Activated CD4-positive, alpha-beta memory T cell treated with anti-CD3 and anti-CD28 coated beads, Interleukin-2, amount 10 ng/mL, durations not matched to agents 7 days and 5 days (primary cell): ENCODE measurements at places on chromosomes 2 and 18.
A peak's percentile ranks its signal among the peaks of the same experiment; 100 is the strongest.

DNA sequence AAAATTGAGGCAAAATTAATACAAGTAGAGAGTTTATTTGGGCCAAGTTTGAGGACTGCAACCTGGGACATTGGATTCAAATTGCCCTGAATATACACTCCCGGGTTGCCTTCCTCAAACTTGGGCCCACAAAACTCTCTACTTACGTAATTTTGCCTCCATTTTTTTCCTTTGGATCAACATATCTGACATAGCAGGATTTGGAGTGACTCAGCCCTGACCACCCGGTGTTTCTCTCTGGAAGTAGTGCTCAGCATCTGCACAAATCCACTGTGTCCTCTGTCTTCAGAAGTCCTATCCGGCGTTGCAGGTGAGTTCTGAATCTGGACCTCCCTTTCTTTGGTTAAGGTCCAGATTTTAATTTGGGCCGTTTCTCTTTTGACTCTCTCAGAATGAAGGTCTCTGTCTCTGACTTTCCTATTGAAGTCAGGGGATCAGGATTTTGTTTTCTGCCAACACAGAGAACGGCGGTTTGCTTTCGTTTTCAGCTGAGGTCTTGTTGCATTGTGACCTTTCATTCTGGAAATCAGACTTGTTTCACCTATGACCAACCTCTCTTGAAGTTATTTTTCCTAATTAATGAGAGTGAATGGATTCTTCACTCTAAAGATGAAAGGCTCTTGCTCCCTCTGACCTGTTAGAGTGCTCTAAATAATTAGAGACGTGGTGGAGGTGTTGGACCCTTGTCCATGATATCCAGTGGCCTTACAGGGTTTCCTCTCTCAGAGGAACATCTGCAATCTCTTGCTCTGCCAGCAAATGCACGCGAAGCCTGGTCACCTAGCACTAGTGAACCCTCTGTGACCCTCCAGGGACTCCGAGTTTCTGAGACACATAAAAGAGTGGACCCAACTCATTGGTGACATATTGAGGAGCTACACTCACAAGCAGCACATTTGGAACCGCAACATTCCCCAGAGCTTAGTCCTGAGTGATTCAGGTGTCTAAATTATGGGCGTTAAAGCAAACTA is 13.6 kb downstream of the TCF23 start:
- DNase-seq: no peak
- H3K27me3 ChIP-seq: peaks cover 5% of the 10 kb centered on the region
- no peak overlapping the region for H3K27ac ChIP-seq
- peak overlapping the region; percentile 27 for H3K4me3 ChIP-seq
- H3K36me3 ChIP-seq: no peaks in the 10 kb centered on the region
- peaks cover 3% of the 10 kb centered on the region for H3K4me1 ChIP-seq

DNA sequence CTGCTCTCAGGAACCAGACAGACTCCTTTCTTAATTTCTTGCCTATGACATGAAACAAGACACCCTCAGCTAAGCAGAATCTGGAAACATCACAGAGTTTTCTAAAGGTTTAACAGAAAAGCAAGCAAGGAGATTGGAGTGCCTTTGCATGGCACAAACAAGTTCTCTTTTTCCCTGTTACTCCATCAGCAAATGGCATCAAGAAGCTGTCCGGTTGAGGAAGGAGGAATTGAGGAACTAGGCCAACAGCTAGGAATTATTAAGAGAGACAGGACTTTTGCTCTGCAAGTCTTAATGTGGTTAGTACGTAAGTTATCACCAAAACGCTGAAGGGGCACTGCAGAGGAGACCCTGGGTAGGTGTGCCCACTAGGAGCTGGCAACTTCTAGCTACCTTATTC is 53.2 kb downstream of the NEB start:
- H3K4me1 ChIP-seq: no peaks in the 10 kb centered on the region
- no peak overlapping the region for H3K27ac ChIP-seq
- DNase-seq: no peak

DNA sequence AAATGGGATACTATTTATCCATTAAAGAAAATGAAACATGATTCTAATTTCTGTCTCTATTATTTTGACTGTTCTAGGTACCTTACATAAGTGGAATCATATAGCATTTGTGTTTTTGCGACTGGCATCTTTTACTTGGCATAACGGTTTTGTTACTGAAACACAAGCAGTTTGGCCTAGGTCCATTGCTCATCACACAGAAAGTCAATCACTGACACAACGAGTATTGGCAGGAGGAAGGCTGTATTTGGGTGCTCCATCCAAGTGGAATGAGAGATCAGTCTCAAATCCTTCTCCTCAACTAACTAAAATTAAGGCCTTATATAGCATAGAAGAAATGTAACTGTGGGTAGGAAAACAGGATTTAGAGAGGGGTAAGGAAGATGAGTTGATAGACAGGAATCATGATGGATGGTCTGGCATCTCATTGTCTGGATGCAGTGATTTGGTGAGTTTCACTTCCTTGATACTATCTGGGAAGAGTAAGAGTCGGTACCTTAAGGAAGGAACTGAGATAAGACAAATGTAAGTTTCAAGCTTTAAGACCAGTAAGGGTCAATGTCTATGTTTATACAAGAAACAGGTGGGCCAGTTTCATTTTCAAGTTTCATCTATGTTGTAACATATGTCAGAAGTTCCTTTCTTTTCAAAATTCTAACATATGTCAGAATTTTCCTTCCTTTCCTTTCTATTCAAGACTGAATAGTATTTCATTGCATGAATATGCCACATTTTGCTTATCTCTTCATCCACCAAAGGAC is 276.9 kb upstream of the RAB6C start:
- H3K27ac ChIP-seq: no peak overlapping the region
- no peak overlapping the region for H3K4me3 ChIP-seq
- no peaks in the 10 kb centered on the region for H3K27me3 ChIP-seq
- DNase-seq: no peak
- no peaks in the 10 kb centered on the region for H3K4me1 ChIP-seq
- no peaks in the 10 kb centered on the region for H3K36me3 ChIP-seq

- peaks cover 16% of the 10 kb centered on the region for H3K4me1 ChIP-seq
- no peak overlapping the region for H3K27ac ChIP-seq
- no peaks in the 10 kb centered on the region for H3K36me3 ChIP-seq
- DNase-seq: no peak
- H3K4me3 ChIP-seq: peak overlapping the region; percentile 30
Observed at GRCh38 chr2:54455131-54455562, 980 bp upstream of the SPTBN1 start.

GRCh38 chr2:131521961-131522781 is 5.5 kb upstream of the CCDC74A start:
- peaks cover 8% of the 10 kb centered on the region for H3K36me3 ChIP-seq
- no peaks in the 10 kb centered on the region for H3K27me3 ChIP-seq
- no peak overlapping the region for H3K27ac ChIP-seq
- no peak for DNase-seq

DNA sequence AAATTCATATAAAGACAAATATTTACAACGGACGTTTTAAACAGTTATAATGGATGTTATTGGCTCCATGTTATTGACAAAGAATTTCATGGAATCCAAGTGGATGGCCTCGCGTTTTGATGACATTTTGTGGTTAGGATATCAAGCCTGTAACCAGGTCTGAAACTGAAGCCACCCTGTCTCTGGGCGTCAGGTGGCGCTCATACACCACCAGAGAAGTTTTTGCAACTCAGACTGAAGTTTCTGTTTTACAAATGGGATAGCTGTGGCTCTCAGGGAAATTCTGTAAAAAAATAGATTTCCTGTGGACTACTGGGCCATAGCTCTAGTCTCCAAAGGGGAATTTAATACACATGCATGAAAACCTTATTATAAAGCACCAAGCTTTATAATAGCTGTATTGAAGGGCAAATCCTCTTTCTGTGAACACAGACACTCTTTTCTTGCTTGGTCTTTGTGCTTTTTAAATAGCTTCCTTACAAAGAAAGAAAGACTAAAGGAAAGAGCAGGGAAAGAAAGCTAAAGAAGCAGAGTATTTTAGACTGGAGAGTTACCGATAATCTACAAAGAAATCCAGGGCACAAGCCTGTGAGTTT is 86.7 kb downstream of the C18orf54 start:
- no peak overlapping the region for H3K4me3 ChIP-seq
- no peaks in the 10 kb centered on the region for H3K36me3 ChIP-seq
- peaks cover 17% of the 10 kb centered on the region for H3K27me3 ChIP-seq
- peak; percentile 46 for DNase-seq
- H3K27ac ChIP-seq: no peak overlapping the region
- no peaks in the 10 kb centered on the region for H3K4me1 ChIP-seq

DNA sequence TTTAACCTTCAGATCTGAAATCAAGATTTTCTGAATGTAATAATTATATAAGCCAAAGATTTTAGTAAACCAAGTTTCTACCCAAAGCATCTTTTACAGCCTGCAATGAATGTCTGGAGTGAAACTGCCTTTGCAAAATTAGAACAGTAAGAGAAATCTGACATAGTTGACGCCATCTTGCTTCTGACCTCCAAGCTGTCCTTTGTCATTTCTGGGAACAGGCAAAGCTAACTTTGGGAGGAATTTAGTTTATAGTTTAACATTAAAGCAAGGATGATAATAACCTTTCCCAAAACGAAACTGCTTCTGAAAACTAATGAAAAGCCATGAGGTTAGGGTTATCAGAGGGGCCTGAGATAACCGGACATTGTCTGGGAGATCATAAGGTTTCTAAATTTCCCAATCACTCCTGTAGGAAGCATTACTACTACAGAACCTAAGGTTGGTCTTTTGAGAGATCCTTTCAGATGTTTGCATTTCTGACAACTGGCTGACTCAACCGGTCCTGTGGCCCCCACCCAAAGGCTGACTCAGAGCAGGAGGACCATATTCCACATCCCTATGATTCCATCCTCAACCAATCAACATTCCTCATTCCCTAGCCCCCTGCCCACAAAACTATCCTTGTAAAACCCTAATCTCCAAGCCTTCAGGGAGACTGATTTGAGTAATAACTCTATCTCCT is 124.5 kb downstream of the TMEM131 start:
- no peak for DNase-seq
- H3K27ac ChIP-seq: peak overlapping the region; percentile 67
- peaks cover 36% of the 10 kb centered on the region for H3K4me1 ChIP-seq
- no peaks in the 10 kb centered on the region for H3K27me3 ChIP-seq
- peaks cover 29% of the 10 kb centered on the region for H3K36me3 ChIP-seq
- no peak overlapping the region for H3K4me3 ChIP-seq

DNA sequence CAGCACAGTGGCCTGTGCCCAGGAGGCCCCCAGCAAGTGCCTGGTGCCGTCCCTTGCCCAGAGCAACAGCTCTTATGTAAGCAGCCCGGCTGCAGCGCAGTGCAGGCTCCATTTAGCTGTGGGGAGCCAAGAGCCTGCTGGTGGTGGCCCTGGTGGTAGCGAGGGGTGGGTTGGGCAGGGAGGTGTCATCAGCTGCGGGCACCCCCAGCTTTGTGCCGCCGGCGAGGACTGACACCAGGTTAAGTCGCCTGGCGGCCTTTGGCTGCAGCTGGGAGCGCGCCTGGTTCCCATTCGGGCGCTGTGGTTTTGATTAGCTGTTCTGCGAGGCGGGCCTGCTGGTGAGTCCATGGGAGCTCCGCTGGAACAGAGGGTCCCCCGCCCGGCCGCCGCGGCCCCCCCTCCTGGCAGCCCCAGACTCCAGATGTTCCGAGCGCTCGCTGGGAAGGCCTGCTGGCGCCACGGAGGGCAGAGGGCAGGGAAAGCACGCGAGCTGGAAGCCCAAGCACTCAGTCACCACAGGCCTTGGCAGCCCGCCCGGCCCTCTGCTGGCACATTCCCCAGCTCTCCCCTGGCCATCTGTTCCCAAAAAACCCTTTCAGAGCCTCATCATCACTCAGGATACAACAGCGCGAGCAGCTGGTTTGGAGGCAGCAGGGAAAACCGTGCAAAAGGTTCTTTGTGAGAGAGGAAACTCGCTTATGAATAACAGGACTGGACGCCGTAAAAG is 18.4 kb downstream of the ATOH8 start:
- no peak for DNase-seq
- no peak overlapping the region for H3K27ac ChIP-seq
- peaks cover 46% of the 10 kb centered on the region for H3K27me3 ChIP-seq

GRCh38 chr2:88549616-88550292 is 77.5 kb downstream of the EIF2AK3 start:
- H3K4me1 ChIP-seq: no peaks in the 10 kb centered on the region
- DNase-seq: no peak
- no peak overlapping the region for H3K4me3 ChIP-seq
- H3K27me3 ChIP-seq: peaks cover 15% of the 10 kb centered on the region
- no peak overlapping the region for H3K27ac ChIP-seq

DNA sequence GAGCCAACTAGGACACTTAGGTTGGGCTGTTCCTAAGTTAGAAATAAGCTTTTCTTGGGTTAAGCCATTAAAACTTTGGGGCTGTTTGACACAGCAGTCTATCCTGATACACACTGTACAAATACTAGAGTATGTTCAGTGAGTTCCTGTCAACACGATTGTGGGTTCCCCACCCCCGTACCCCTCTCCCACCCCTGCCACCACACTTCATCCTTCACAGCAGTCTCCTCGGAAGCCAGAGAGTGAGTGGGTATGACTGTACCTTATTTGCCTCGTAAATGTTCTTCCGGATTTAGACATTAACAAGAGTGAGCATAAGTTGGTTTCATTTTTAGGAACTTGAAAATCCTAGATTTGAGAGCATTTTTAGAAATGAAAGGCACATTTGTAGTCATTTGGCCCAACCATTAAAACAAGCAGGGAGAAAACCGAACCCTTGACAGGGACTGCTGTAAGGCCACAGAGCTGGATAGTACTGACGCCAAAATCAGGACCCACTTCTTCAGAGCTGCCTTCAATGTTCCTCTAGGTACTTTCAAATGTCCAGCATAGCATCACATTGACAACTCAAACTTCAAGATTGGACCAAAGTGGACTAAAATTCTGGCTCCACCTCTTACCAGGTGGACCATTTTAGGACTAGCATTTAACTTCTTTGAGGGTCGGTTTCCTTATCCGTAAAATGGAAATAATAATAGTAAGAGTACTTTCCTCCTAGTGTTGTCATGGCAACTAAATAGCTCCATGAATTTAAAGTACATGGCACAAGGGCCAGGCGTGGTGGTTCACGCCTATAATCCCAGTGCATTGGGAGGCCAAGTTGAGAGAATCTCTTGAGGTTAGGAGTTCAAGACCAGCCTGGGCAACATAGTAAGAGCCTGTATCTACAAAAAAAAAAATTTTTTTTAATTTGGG is 166.3 kb upstream of the SERTAD2 start:
- H3K27me3 ChIP-seq: no peaks in the 10 kb centered on the region
- H3K4me1 ChIP-seq: peaks cover 25% of the 10 kb centered on the region
- peak; percentile 63 for DNase-seq
- H3K36me3 ChIP-seq: peaks cover 6% of the 10 kb centered on the region
- peak overlapping the region; percentile 89 for H3K27ac ChIP-seq
